ENCODE measurements at places on chromosomes 7 and 10.

DNA sequence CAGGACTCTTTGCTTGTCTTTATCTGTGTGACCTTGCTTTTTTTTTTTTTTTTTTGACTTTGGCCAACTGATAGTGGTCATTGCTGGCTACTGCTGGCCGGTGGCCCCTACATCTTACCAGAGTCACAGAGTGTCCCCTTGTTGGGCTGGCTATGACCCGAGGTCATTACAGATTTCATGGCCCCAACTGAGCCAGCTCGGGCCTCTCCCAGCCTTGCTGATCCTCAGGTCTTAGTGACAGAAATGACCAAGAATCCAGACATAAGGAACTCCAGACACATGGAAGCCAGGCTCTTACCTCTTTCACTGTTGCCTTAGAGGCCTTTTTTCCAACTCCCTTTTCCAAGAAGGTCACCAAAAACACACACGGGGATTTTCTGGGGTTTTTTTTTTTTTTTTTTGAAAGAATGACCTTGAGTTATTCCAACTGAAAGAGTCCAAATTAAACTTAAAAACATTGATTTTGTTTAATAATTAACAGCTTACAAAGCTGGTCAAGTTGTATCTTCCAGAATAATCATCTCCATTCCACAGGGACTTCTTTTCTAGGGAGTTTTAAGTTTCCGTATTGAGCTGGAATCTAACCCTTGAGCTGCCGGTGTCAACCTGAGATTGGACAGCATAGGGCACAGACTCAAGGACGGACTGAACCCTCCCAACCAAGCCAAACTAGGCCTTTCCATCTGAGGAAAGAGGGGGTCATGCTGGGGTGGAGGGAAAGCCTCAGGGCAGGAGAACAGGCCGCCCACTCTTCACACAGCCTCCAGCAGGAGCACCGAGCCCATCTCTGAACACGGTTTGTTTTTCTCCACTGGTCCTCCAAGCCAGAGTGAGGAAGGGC is 43.8 kb downstream of the PIK3AP1 start:
- ATAC-seq = no peak

DNA sequence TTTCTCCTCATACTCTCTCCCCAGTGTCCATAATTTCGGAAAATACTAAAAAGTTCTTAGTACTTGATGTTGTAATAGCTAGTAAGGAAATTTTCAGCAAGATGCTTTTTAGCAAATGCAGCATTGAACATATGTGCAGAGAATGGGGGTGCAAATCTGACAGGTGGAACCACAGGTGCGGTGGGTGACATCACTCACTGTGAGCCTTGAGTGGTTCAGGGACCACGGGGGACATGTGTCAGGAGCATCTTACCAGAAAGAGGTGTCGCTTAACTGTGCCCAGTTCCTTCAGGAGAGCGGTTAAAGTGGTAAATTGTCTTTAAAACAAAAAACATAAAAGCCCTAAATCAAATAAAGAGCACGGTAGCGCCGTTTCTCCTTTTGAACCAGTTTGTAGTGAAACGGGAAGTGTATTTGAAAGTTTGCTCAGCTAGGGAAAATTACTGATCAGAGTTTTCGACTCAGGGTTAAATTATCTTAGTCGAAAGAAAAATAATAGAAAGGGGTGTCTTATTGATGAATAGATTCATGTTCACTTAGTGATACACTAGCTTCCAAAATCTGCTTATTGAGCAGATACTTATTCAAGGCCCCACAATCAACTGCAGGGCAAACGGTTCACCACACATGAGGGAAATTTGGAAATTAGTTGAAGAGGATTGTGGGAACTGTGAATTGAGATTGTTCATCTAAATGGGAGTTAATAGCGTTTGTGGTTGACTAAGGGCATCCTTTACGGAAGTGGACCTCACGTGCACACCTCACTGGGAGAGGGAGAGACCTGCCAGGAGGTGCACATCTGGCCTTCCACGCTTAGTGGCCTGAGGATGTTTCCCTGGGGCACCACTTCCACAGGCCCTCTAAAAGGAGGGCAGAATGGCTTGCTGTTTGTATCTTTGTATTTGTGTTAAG is 12.7 kb downstream of the CUL1 start:
- no peak for ATAC-seq

DNA sequence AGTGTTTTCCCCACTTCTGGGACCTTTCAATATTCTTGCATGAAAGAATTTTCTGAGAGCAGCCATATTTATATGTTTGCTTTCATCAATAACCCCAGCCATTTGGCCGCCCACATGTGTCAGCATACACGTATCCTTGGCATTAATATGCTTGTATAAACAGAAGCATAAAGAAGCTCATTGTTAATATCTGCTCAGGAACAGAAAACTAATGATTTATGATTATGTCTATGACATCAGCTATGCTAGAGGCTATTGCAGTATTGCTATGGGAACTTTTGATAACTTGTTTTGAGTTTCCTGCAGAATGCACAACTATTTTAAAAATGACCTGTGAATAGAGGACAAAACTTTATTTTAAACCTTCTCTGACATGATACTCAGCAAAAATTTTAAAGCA is 300.9 kb upstream of the MTPN start:
- no peak for ATAC-seq

DNA sequence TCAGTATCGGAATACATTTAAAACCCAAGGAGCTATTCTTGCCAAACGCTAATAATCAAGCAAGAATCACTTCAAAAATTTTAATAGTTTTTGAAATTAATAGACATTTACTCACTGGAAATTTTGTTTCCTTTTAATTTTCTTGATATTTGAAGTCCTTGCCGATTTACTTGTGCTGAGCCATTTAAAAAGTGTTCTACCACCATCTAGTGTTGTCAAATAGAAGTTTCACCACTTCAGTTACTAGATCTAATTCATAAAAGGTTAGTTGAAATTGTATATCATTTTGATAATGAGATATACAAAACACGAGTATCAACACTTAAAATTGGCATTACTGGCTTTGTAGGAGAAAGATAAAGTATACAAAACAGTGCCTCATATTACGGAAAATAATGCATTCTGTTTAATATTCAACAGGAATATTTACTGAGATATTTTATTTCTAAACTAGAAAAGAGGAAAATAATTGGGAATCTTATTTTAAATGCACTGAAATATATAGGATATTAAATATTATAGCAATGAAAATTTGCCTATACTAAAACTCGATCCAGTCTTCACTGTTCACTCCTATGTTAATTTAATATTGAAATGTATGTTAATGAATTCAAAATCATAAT is 664.8 kb upstream of the SEMA3D start:
- no peak for ATAC-seq

GRCh38 chr7:106219170-106219569 is 65.6 kb downstream of the NAMPT start:
- ATAC-seq = no peak

DNA sequence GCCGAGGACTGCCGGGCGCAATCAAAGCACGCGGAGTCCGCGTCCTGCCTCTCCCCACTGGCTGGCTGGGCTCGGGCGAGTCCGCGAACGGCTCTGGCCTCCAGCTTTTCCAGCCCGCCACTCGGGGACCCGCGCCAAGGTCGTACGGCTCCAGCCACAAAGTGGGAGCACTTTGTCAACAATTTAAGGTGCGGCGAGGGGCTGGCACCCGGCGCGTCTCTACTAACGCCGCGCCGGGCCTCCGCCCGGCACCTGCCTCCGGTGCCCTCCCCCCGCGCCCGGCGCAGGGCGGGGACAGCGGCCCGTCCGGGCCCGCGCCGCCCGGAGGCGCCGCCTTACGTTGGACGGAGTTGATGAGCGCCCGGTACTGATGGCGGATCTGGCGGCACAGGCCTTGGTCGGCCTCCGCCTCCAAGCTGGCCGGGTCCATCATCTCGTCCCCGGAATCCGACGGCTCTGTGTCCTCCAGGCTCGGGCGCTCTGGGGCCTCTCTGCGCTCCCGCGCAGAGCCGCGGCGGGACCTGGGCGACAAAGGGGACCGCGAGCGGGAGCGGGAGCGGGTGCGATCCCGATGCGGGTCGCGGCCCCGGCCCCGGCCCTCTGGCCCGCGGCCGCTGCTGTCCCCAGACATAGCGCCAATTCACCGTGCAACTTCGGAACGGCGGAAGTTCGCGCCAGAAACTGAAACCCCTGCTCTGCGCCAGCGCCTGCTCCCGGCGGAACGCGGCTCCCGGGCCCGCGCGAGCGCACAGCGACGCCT is at the start of gene NSMCE4A:
Gene NSMCE4A (minus strand): TSS at position 683 of the 760 bp plus-strand sequence. CDS start 52 bp downstream, at position 631.
- peak; percentile 88 for ATAC-seq

DNA sequence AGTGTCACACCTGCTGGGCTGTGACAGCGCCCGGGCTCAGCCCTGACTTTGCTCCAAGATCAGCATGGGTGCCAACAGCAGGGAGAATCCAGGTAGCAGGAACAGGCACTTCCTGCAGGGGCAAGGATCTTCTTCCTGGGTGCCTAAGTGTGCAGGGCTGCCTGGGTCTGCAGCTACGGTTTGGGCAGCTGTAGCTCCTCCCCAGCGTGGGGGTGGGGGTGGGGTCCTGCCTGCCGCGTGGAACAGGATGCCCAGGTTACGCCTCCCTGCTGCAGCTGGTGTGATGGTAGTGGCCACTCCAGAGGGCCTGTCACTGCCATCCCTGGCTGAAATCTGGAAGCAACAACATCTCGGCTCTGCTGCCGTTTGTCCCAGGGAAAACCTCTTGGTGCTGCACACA is 269.3 kb downstream of the DNAJB6 start:
- ATAC-seq = no peak

GRCh38 chr10:113503930-113504329 is 48.9 kb upstream of the HABP2 start:
- ATAC-seq = no peak

DNA sequence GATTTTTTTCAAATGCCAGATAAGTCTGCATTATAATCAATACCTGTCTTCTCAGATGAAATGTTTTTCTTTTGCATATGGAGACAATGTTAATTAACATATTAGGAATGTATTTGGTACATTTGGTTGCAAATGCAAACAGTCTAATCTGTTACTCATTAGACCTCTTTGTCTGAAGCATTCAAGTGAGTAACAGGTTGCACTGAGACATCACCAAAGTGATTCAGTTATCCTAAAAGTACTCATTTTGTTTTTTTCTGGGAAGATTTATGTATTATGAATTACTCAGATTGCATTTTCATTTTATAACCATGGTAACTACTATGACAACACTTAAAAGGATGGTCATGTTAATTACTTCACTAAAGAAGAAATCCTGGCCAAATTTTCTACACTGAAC is 513.6 kb downstream of the HTR7 start:
- no peak for ATAC-seq

- no peak for ATAC-seq
Measured at GRCh38 chr10:44132361-44133289, 252.3 kb downstream of the CXCL12 start.

GRCh38 chr7:132403465-132404110 is 172.7 kb downstream of the PLXNA4 start:
- no peak for ATAC-seq

- no peak for ATAC-seq
Measured at GRCh38 chr7:48424731-48425130, 253.5 kb downstream of the ABCA13 start.

DNA sequence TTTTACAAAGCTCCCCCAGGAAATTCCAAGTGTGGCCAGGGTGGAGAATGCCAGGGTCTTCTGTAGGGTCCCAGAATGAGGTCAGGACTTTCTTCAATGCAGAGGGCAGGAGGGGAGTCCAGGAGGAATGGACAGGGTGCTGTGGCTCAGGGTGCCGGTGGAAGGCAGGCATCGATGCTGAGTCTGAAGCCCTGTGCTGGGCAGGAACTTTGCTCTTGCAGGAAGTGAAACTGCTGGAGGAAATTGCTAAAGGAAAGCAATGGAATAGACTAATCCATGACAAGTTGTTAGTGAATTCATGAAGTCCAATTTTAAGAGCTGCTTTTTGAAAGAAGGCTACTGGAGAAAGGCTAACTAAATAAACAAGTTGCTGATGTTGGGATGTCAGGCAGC is 14.8 kb downstream of the PTPRE start:
- no peak for ATAC-seq

DNA sequence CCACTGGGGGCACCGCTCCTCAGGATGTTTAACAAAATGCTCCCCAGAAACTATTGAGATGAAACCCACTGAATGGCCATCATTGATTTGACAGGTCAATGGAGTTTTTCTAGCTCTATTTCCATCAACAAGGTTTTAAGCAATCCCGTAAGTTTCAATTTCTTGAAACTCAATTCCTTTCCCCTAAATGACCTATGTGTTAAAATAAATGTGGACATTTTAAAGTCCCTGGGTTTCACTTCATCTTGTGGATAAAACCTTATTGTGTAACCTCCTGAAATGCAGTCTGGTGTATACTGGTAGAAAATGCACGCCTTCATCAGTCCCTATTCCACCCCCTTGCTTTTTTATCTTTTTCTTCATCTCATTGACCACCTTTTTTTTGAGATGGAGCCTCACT is 8.9 kb upstream of the C7orf33 start:
- ATAC-seq = no peak

GRCh38 chr7:129911790-129912189 is 41.0 kb downstream of the UBE2H start:
- ATAC-seq = no peak

DNA sequence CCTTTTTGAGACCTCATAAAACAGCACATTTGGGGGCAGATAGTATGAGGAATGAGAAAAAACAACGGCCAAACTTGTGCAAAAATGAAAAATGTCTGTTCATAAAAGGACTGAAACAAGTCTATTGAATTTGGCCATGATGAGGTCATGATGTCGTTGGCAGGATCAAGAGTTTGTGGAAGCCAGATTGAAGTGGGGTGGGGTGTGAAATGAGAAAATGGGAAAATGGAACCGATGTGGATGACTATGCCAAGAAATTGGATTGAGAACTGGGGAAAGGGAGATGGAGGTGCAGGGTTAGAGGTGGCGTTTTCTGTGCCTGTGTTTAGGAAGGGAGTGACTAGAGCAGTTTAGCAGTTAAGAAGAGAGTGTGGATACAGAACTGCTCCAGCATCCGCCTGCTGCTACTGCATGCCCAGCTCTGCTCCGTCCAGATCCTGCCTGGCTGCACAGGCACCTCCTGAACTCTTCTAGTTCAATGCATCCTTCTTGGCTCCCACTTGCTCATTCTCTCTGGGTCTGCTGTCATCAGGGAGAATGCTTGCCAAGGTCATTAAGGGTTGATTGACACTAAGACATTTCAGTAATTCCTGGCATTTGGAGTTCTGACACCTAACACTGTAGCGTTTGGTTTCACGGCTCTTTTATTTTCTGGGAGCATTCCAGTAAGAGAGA is 111.9 kb downstream of the GALNT17 start:
- no peak for ATAC-seq

Data from motor neuron (in vitro differentiated cells).